ENCODE measurements at places on chromosomes 1 and 21.
A peak's percentile ranks its signal among the peaks of the same experiment; 100 is the strongest.

DNA sequence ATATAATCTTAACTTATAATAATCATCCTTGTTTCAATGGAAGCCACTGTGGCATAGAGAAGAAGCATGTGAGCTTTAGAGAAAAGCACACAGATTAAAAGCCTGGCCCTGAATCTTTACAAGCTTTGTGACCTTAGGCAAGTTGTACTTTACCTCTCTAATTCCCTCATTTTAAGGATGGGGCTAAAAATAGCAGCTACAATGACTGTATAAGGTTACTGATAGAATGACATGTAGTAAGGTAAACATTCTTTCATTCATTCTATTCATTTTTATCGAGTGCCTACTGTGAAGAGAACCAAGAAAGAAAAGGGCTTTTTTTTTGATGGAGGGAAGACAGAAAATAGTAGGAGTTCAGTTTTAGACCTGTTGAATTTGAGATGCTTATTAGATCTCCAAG is 25.6 kb downstream of the CDKN2C start:
- no peak for ATAC-seq

DNA sequence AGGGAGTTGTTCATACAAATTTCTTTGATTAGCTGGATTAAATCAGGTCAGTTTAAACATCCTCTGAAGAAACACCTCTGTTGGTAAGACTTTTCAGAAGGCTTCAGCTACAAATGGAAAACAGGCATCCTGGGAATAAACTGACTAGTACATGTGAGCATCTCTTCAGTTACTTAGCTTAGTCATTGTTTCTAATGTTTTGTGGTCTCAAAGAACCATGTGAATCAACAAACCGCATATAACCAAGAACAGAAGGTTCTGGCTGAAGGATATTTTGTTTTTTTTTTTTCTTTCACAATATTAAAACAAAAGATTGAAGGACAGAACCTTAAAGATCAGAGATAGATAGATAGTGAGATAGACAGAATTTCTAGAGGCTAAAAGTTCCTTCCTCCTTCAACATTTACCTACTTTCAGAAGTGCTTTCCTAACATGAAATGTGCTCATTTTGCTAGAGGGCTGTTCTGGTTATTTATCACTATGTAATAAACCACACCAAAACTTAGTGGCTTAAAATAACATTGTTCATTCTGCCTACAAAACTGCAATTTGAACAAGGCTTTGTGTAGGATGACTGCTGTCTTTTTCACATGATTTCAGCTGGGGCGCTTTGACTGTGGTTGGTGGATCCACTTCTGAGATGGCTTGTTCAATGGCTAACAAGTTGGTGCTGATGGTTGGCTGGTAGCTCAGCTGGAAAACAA is 119.8 kb upstream of the PTGFR start:
- no peak for ATAC-seq

DNA sequence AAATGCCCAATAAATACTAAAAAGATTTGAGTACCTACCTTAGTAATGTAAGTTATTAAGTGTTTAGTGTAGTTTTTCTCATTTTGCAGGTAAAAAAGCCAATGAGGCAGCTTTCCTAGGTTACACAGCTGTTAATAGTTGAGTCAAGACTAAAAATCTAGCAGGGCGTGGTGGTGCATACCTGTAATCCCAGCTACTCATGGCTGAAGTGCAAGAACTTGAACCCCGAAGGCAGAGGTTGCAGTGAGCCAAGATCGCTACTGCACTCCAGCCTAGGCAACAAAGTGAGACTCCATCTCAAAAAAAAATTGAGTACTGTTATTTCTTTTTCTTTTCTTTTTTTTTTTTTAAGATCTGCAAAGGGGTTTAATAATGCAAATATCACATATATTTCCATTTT is 7.7 kb downstream of the YBX1 start:
- no peak for ATAC-seq

- ATAC-seq: no peak
Measured at GRCh38 chr1:29352719-29353420, 116.5 kb downstream of the PTPRU start.

- ATAC-seq: no peak
Measured at GRCh38 chr1:48333316-48333715, 110.8 kb downstream of the SLC5A9 start.

- no peak for ATAC-seq
Measured at GRCh38 chr1:198101716-198102453, 54.9 kb upstream of the NEK7 start.

GRCh38 chr1:110084227-110085078 is 14.0 kb upstream of the ALX3 start:
- peak; percentile 74 for ATAC-seq

GRCh38 chr1:2452201-2452931 is 23.7 kb upstream of the PLCH2 start:
- ATAC-seq: no peak

GRCh38 chr21:46393451-46393940 is 65.2 kb upstream of the DIP2A start:
- ATAC-seq: no peak

DNA sequence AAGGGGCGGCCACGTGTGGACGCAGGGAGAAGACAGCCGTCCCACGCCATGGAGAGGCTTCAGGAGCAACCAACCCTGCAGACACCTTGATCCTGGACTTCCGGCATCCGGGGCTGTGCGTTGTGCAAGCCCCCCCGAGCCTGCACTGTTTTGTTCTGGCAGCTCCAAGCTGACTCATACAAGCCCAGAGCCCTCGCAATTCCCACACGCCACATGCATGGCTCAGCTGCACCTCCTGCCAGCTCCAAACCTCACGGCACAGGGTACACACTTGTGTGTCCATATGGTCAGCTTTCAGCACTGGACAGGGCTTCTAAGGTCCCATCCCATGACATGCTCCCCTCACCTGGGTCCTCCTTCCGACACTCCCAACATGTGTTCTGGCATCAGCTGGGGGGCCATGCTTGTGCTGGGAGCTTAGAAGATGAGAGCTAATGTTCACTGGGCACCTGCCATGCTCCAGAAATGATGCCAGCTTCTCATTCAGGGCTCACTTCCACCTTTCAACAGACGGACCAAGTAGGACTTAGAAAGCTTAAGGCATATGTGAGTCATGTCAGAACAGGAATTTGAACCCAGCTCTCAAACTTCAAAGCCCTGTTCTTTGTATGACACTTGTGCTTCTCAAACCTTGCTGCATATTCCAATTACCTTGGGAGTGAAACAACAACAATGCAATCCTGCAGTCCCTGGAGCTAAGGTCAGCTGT is 137.3 kb downstream of the PGBD5 start:
- ATAC-seq: no peak

GRCh38 chr1:201023920-201024624 is 558 bp upstream of the KIF21B start:
- no peak for ATAC-seq

- ATAC-seq: no peak
Measured at GRCh38 chr1:161021970-161022353, 1.0 kb upstream of the F11R start.

- peak; percentile 67 for ATAC-seq
Measured at GRCh38 chr1:9196129-9197040, 38.2 kb upstream of the H6PD start.

DNA sequence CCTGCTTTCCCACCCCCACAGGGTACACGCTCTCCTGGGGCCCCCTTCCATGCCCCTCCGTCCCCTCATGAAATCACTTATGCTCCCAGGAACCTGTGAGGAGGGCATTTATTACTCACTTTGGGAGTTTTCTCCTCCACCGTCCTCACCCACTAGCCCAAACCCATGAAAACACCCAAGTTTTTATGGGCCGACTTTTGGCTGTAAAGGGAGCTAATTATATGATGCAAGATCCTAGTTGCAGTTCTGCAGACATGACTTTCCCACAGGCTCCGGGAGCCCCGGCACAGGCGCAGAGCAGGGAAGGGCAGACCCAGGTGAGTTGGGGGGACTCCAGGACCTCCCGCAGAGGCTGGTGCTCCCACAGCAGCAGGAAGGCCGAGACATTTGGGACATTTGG is 29.7 kb downstream of the EPHA2 start:
- ATAC-seq: no peak

DNA sequence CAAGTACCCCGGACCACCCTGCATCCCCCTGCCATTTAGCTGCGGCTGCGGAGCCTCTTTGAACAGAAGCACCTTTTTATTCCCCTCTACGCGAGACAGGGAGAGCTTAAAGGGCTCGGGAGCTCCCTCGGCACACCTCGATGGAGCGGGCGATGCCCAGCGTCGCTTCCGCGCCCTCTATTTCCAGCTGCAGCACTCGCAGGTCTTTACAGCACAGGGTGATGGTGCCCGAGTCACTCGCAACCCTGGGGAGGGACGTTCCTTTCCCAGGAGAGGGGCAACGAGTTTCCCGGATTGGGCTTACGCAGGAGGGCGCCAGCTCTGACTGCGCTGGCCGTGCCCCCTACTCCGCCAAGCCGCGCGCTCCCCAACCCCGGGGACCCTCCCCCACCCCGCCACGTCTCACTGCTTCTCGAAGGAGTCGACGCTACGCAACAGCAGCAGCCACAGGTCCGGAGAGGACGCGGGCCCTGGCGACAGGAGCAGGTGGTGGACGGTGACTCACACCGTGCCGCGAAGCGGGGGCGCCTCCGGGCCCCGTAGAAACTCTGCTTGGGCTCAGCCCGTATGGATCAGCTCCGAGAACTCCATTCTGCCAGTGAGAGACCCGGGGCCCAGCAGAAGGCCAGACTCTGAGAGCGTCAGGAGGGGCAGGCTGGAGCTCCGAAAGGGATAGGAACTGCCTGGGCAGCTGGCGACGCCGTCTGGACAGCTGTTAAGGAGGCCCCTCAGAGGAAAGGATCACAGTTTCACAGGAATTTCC is 5.8 kb upstream of the FAM167B start:
- ATAC-seq: peak; percentile 77

- ATAC-seq: no peak
Measured at GRCh38 chr21:45922648-45923047, 58.9 kb upstream of the COL6A1 start.

DNA sequence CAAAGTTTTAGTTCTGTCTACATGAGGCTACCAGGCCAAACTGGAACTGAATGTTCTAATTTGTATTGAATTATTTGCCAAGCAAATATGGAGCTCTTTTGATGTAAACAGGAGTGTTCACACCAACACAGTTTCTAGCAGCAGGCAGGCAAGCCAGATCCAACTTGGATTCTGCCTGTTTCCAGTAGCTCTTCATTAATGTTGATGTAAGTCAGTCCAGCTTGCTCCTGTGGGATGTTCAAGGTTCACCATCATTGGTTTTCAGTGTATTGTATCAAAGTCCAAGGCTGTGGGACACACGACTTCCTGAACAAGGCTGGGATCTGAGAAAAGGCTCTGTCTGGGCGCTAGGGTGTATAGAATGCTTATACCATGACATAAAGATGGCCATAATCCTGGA is 68.1 kb downstream of the PAPPA2 start:
- ATAC-seq: no peak

GRCh38 chr1:244361764-244362473 is 89.8 kb downstream of the ADSS2 start:
- no peak for ATAC-seq

- ATAC-seq: no peak
Measured at GRCh38 chr1:244431166-244431565, 20.5 kb downstream of the ADSS2 start.

GRCh38 chr1:19569786-19570185 is 74.3 kb upstream of the NBL1 start:
- ATAC-seq: no peak

GRCh38 chr1:117286145-117286544 is 75.4 kb upstream of the VTCN1 start:
- ATAC-seq: no peak

DNA sequence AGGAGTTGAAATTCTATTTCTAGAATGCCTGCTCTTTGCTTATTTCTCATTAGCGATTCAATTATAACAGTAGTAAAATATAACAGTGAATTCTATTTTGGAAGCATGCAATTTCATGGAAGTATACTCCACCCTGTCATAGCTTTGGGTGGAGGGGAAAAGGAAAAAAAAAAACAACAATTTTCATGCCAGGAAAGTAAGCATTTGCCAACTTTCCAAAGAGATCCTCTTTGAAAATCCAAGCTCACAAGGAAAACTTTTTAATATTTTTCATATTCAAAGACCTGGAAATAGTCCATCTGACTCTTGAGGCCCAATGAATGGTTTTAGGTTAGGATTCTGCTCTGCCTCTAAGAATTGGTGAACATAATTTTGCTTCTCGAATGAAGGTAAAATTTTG is 134.5 kb downstream of the PTPN14 start:
- ATAC-seq: no peak

DNA sequence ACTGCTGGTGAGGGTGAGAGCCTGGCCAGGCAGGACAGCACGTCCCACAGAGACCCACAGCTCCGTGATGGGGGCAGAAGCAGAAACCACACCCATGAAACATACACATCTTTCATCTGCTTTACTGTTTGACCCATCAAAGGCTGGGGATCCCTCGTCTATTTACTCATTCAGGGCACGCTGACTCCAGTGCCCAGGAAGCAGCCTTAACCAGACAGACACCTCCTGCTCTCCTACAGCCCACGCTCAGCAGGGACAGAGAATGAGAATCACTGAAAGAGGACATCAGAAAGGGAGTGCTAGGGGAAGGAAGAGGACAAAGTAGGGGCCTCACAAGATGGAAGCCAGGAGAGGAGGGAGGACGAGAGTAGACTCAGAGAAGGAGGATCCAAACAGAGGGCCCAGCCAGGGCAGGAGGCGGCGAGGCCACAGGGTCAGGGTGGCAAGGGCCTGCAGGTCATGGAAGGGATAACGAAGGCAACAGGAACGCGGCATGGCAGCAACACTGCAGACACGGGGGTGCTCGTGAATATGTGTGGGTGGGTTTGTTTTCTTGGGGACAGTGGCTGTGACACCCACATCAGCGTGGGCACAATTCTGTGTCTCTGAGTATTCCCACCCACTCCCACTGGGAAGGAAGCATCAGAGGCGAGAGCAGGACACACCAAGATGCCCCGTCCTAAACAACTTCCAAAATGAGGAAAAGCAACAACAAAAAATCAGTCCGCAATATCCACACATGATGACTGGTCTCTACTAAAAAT is 15.4 kb upstream of the NADK start:
- no peak for ATAC-seq

- ATAC-seq: no peak
Measured at GRCh38 chr1:33150522-33150921, 31.3 kb downstream of the TRIM62 start.

GRCh38 chr1:118948351-118948750 is 39.8 kb downstream of the TBX15 start:
- ATAC-seq: no peak

GRCh38 chr1:92884195-92884594 is 52.4 kb downstream of the RPL5 start:
- no peak for ATAC-seq

GRCh38 chr1:234369033-234369430 is 4.2 kb upstream of the COA6 start:
- no peak for ATAC-seq

Measured in stimulated activated memory B cell treated with anti-CD40 and anti-IgM and Interleukin-4, amounts not matched to agents 10 μg/mL and 1 μg/mL and 100 μg/mL, for 72 hours (primary cell).